ENCODE measurements at places on chromosomes 6 and 20.

GRCh38 chr6:161272635-161273273 lies 1.1 kb downstream of the AGPAT4 start:
- peak overlapping the region; percentile 83 for H3K4me3 ChIP-seq
- peaks cover 5% of the 10 kb centered on the region for H3K27me3 ChIP-seq
- H3K4me1 ChIP-seq = peaks cover 21% of the 10 kb centered on the region
- peaks cover 2% of the 10 kb centered on the region for H3K36me3 ChIP-seq
- peak overlapping the region; percentile 69 for H3K27ac ChIP-seq

- H3K4me3 ChIP-seq = no peak overlapping the region
- H3K36me3 ChIP-seq = no peaks in the 10 kb centered on the region
- H3K27ac ChIP-seq = no peak overlapping the region
- DNase-seq = no peak
- H3K4me1 ChIP-seq = no peaks in the 10 kb centered on the region
Observed at GRCh38 chr6:48757661-48758060, 646.7 kb upstream of the PTCHD4 start.

GRCh38 chr20:11020712-11021111 lies 346.9 kb upstream of the JAG1 start:
- H3K27ac ChIP-seq = no peak overlapping the region
- H3K4me3 ChIP-seq = no peak overlapping the region
- DNase-seq = no peak
- H3K4me1 ChIP-seq = no peaks in the 10 kb centered on the region
- peaks cover 3% of the 10 kb centered on the region for H3K27me3 ChIP-seq
- H3K36me3 ChIP-seq = no peaks in the 10 kb centered on the region

DNA sequence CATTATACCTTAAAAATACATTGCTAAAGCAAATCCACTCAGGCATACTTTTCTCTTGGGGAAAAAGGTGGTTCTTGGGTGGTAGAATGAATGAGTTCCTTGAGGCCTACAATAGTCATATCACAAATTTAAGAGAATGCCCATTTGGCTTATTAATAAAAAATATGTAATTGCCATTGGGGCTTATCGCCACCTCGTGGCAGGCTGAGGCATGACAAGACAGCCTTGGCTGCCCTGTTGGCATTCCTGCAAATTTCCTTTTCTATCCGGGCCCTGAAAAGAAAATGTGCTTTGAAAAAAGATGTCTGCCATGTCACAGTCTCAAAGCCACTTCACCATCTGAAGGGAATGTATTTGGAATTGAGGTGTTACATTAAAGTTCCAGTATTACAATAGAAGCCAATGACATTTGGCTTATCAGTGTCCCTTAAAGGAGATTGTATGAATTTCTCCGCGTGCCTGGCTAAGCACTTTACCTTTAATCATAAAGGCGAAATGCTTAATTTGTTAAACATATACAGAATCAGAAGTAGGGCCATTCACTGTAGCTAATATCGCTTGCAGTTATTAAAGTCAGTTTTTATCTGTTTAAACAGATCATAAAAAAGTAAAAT lies 188.3 kb upstream of the ZFP64 start:
- no peak overlapping the region for H3K27ac ChIP-seq
- H3K4me1 ChIP-seq = peaks cover 8% of the 10 kb centered on the region

DNA sequence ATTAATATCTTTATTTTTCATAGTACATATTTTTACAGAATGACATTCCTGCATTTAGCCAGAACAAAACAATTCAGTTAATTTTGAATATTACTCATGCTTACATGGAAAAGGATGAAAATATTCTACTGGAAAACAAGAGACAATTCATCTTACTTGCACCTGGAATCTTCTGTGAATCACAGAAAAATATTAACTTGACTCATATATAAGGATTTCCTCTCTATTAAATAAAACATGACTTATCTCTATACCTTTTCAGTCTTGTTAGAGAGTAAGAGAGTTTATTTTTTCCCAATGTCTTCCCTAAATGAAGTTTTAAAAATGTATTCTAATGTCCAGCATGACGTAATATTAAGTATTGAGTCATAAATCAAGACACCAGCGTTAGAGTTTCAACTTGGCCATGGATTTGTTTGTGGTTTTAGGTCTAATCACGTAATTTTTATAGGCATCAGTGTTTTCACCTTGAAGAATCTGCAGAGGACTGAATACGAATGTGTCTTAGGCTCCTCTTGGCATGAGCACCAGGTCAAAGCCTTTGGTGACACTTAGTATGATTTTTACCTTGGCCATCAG lies 445.1 kb upstream of the JAG1 start:
- H3K36me3 ChIP-seq = no peaks in the 10 kb centered on the region
- no peak overlapping the region for H3K27ac ChIP-seq
- no peak overlapping the region for H3K4me3 ChIP-seq
- no peaks in the 10 kb centered on the region for H3K27me3 ChIP-seq
- H3K4me1 ChIP-seq = no peaks in the 10 kb centered on the region

DNA sequence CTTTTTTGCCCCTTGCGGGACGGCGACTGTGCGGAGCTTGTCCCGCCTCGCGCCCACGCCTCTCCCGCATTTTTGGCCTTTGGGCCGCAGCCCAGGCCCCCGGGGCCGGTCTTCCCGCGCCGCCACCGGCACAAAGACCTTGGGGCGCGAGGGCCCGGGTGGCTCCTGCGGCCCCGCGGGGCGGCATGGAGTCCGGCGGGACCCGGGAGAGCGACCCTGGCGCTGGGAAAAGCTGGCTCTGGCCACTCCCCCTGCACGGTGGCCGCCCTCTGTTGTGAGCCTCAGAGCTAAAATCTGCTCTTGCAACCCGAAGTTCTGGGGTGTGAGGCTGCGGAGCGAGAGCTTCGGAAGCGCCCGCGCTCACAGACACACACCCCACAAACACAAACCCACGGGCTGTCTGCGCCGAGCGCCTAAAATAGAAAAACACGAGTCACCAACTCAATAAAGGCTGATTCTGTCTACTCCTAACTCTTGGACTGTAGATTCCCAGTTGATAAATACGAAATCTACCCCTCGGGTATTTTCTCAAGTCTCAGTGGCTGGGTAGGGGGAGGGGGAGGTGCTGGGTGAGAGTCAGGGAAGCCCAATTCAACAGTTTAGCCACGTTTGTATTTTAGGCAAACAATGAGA lies 496 bp upstream of the BEND3 start:
- peaks cover 20% of the 10 kb centered on the region for H3K4me1 ChIP-seq
- H3K4me3 ChIP-seq = peak overlapping the region; percentile 76
- H3K27me3 ChIP-seq = peaks cover 12% of the 10 kb centered on the region
- H3K27ac ChIP-seq = peak overlapping the region; percentile 76

DNA sequence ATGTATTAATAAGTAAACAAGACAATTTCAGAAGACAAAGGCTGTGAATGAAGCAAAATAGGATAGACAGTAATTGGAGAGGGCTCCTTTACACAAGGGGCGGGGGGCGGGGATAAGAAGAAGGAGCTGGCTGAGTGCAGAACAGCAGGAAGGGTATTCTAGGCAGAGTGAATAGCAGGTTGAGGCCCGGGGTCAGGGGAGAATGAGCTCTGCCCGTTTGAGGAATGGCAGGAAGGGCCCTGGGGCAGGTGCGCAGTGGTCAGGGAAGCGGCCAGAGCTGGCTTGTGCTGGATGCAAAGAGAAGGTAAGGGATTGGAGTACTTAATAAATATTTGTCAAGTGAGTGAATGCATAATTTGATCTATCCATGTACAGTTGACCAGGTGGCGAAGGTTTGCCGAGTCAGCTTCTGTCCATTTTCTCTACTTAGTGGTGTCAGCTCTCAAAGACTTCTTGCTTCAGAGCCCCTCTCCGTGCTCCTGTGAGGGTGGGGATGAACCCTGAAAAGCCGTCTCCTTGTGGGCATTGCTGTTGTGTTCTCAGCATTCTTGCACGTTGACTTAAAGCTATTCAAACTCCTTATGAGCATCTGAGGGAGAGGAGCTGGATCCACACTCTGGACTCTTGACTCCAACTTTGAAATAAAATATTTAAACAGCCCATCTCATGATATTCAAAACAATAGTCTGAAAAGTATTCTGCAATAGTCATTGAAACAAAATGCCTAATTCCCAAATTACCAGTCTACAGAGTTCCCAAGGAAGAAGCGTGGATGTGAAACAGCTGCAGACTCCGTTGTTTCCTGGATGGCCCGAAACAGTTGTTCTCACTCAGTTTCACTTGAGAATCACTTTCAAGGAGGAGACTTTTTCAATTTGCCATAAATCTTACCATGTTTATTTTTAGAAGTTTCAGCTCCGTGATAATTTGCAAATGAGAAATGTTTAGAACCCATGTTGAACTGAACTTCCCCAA lies 105.1 kb downstream of the EDN3 start:
- DNase-seq = no peak
- H3K27ac ChIP-seq = no peak overlapping the region
- H3K4me3 ChIP-seq = no peak overlapping the region
- H3K36me3 ChIP-seq = no peaks in the 10 kb centered on the region
- H3K27me3 ChIP-seq = peaks cover 18% of the 10 kb centered on the region
- H3K4me1 ChIP-seq = peaks cover 5% of the 10 kb centered on the region

- H3K4me3 ChIP-seq = no peak overlapping the region
- no peaks in the 10 kb centered on the region for H3K4me1 ChIP-seq
- H3K27ac ChIP-seq = no peak overlapping the region
Observed at GRCh38 chr20:41649489-41649888, 31.3 kb upstream of the CHD6 start.

- H3K36me3 ChIP-seq = no peaks in the 10 kb centered on the region
- peaks cover 17% of the 10 kb centered on the region for H3K4me1 ChIP-seq
- DNase-seq = no peak
- peaks cover 34% of the 10 kb centered on the region for H3K27me3 ChIP-seq
- H3K4me3 ChIP-seq = no peak overlapping the region
Observed at GRCh38 chr6:41426438-41426851, 91.0 kb downstream of the NCR2 start.

- H3K27me3 ChIP-seq = no peaks in the 10 kb centered on the region
- no peaks in the 10 kb centered on the region for H3K36me3 ChIP-seq
- DNase-seq = peak; percentile 49
- peak overlapping the region; percentile 83 for H3K27ac ChIP-seq
- H3K4me3 ChIP-seq = peak overlapping the region; percentile 30
Observed at GRCh38 chr6:37137201-37138090, 32.5 kb upstream of the PIM1 start.

DNA sequence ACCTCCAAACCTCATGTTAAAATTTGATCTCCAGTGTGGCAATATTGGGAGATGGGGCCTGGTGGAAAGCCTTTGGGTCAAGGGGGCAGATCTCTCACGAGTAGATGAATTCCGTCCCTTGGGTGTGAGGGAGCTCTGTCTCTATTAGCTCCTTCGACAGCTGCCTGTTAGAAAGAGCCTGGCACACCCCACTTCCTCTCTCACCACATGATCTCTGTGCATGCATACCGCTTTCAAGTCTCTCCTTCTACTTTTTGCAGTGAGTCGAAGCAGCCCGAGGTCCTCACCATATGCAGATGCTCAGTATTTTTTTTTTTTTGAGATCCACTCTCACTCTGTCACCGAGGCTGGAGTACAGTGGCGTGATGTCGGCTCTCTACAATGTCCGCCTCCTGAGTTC lies 176.9 kb downstream of the SYNDIG1 start:
- H3K4me3 ChIP-seq = no peak overlapping the region
- no peak for DNase-seq
- peaks cover 6% of the 10 kb centered on the region for H3K4me1 ChIP-seq
- no peak overlapping the region for H3K27ac ChIP-seq

- no peak overlapping the region for H3K27ac ChIP-seq
- no peaks in the 10 kb centered on the region for H3K4me1 ChIP-seq
- H3K4me3 ChIP-seq = no peak overlapping the region
Observed at GRCh38 chr6:129382916-129383315, 327.1 kb downstream of the ARHGAP18 start.

- H3K36me3 ChIP-seq = no peaks in the 10 kb centered on the region
Observed at GRCh38 chr6:68638230-68638900, 3.3 kb downstream of the ADGRB3 start.

GRCh38 chr20:41221614-41222218 lies 84.4 kb downstream of the PLCG1 start:
- H3K36me3 ChIP-seq = no peaks in the 10 kb centered on the region
- no peak for DNase-seq
- H3K27ac ChIP-seq = no peak overlapping the region
- no peak overlapping the region for H3K4me3 ChIP-seq

DNA sequence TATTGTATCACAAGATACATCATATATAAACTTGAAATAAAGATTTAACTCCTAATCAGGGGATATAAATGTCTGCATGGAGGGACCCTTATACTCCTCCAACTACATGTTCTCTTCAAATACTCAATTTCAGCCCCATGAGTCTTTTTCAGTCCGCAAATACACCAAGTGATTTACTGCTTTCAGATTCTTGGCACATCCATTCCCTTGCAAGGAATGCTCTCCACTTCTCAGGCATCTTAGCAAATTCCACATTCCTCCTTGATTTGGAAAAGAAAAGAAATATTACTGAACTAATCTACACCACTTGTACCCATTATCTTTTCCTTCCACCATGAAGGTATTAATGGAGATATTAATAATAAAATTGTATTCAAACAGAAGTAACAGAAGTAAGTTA lies 999.4 kb upstream of the GJE1 start:
- H3K27ac ChIP-seq = no peak overlapping the region
- no peaks in the 10 kb centered on the region for H3K27me3 ChIP-seq
- no peaks in the 10 kb centered on the region for H3K36me3 ChIP-seq
- no peaks in the 10 kb centered on the region for H3K4me1 ChIP-seq
- no peak for DNase-seq

DNA sequence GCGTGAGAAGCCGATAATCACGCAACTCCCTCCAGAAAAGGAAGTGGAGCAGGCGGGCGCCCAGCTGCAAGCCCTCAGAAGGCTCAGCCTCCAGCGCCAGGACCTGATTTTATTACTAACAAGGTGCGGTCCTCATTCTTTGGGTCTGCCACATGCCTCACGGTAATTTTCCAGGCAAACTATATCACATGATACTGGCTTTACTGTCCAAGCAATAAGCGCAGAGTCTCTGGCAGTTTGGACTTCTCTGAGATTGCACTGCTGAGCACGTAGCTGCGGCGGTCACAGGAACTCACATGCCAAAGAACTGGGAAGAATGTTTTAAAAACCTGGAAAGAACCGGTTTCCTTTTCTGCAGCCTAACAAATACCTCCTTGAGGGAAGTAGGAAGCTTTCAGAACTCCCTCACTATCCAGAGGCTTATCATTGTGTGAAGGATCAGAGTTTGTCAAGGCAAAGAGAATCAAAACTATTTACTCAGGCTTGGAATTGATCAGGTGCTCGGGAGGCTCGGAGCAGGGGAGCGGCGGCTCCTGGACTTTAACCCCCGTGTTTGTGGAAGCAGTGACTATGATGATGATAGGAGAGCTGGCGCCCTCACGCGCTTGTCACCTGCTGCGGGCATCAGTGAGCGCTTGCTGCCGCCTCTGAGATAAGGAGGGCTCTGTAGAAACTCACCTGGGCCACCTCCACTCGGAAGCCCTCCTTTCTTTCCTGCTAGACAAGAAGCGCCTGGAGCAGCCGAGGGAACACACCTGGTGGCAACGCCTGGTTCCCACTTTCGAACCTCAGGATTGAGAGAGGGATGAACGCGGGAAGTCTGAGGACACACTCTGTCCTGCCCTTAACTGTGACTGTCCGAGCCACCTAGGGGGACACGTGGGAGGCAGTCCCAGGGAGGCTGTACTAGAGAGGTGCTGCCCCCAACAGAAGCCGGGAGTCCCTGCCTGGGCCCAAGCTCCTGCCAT lies 27.2 kb upstream of the SYNJ2 start:
- H3K36me3 ChIP-seq = peaks cover 3% of the 10 kb centered on the region
- H3K4me1 ChIP-seq = peaks cover 3% of the 10 kb centered on the region
- no peak for DNase-seq

- peaks cover 32% of the 10 kb centered on the region for H3K36me3 ChIP-seq
- peaks cover 94% of the 10 kb centered on the region for H3K4me1 ChIP-seq
- H3K27me3 ChIP-seq = no peaks in the 10 kb centered on the region
- H3K4me3 ChIP-seq = peak overlapping the region; percentile 85
- peak overlapping the region; percentile 95 for H3K27ac ChIP-seq
Observed at GRCh38 chr20:53582574-53583351, 10.9 kb downstream of the ZNF217 start.

- H3K36me3 ChIP-seq = peaks cover 63% of the 10 kb centered on the region
- no peaks in the 10 kb centered on the region for H3K27me3 ChIP-seq
- no peak for DNase-seq
- no peak overlapping the region for H3K27ac ChIP-seq
Observed at GRCh38 chr20:18533491-18533890, 25.8 kb downstream of the SEC23B start.
